Ovary (tissue), 10 donors: ENCODE measurements at places on chromosomes 2 and 18. TPM values are rescaled to one million over a fixed set of nuclear protein-coding genes. Genes with fewer than 3 reads are reported as not detected.

DNA sequence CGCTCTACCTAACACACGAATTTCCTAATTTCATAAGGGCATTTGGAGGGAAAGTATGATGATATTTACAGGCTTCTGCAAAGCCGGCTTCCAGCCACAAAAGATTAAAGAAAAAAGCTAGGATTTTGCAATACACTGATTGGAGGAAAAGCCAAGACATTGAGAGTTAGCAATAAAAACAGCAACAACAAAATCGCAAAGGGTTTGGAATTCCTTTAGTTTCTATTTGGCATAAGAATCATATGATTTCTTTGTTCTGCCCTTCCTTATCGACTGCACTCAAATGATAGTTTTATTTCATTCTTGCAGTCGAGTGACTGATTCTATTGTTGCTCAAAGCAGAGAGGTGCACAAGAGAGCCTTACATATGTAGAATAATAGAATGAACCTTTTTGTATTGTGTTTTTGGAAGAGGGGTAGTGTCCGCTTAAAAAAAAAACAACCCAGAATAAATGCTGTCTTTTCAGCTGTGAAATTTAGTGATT is 3.9 kb upstream of the ZNF532 start:
- DNase-seq = no peak

DNA sequence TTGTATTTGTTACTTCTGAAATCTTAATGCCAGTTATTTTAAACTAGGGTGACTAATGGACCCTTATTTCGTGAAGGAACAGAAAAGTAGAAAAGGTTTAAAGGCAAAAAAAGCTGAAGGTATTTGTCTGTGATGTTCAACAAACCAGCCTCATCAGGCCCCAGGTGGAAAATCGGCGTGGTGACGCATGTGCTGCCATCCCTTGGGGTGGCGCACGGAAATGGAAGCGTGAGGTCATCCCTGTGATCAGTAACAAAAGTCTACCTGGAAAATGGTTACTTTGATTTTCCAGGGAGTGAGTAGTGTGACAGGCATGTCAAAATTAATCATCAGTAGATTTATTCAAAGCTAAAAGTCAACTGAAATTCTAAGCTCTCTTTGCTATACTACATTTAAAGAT is 313.2 kb downstream of the GBX2 start:
- no peak for DNase-seq

Gene ANO7
- 1.1 TPM for total RNA-seq

Gene PLA2R1
- 25.5 TPM for total RNA-seq

DNA sequence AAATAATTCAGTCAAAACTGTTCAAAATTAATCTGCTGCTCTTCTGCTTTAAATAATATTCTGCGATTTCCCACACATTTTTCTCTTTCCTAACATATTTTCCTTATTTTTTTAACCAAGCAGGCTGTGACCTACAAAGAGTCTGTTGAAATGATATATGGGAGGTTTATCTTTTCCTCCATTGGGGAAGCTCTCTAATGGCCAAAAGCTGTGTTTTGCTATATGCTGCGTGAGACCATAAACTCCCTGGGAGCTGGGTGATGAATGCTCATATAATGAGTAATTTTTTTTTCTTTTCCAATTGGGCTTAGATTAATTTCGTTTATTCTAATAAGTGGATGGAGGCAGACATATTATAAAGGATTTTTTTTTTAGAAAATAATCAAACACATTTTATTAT is 72.2 kb upstream of the MAP2 start:
- DNase-seq = no peak

GRCh38 chr18:9516437-9517064 is 41.2 kb downstream of the RALBP1 start:
- no peak for DNase-seq

Gene UGT1A4
- not detected for total RNA-seq

DNA sequence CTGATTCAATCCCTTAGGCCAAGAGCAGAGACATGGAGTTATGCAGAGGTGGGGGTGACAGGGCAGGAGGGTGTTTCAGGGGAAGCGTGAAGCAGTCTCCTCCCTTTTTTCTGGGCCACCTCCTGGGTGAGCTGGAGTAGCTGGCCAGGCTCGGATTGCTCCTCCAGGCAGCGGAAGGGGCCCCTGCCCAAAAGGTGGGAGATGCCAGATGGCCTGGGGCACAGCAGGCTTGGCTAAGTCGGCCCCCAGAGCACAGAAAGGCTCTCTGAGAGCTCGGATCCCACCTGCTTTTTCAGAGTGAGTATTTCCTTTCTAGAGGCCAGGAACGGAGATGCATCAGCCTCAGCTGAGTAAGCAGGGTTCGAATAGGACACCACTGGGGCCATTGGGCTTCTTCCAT is 196.9 kb downstream of the ANKRD30B start:
- no peak for DNase-seq

GRCh38 chr2:85802354-85803103 is 48.7 kb downstream of the ATOH8 start:
- no peak for DNase-seq

GRCh38 chr2:60473546-60473945 is 79.9 kb downstream of the BCL11A start:
- DNase-seq = no peak

- DNase-seq = no peak
Measured at GRCh38 chr2:112486895-112487294, 4.9 kb downstream of the TTL start.

Gene C2orf92
- total RNA-seq = 4.5 TPM

Gene SCN9A
- 2.8 TPM for total RNA-seq

DNA sequence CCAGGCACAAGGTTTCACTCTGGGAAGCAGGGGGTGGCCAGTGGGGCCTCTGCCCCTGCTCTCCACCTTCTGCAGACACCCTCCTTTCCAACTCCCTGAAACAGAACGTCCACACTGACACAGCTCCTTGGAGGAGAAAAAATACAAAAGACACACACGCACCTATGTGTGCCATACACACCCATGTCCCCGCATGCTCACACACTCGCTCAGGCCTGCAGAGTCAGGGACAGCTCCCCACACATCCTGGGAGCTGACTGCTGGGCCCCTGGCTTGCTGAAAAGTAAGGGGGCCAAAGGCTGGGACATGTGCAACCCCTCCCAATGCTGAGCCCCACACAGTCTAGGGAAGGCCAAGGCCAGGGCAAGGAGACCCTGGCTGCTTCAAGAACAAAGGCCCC is 200.5 kb downstream of the TNS1 start:
- no peak for DNase-seq

- DNase-seq = no peak
Measured at GRCh38 chr2:10382354-10383061, 65.6 kb downstream of the ODC1 start.

- DNase-seq = peak; percentile 24
Measured at GRCh38 chr2:238105506-238106338, 5.6 kb downstream of the ESPNL start.

- DNase-seq = no peak
Measured at GRCh38 chr18:75086494-75087034, 122.4 kb downstream of the PTGR3 start.

Gene MYO5B
- 3.3 TPM for total RNA-seq

Gene FBLN7
- 1.5 TPM for total RNA-seq

Gene GALNT13
- total RNA-seq = 1.5 TPM

- DNase-seq = no peak
Measured at GRCh38 chr2:184971546-184972068, 373.3 kb downstream of the ZNF804A start.

DNA sequence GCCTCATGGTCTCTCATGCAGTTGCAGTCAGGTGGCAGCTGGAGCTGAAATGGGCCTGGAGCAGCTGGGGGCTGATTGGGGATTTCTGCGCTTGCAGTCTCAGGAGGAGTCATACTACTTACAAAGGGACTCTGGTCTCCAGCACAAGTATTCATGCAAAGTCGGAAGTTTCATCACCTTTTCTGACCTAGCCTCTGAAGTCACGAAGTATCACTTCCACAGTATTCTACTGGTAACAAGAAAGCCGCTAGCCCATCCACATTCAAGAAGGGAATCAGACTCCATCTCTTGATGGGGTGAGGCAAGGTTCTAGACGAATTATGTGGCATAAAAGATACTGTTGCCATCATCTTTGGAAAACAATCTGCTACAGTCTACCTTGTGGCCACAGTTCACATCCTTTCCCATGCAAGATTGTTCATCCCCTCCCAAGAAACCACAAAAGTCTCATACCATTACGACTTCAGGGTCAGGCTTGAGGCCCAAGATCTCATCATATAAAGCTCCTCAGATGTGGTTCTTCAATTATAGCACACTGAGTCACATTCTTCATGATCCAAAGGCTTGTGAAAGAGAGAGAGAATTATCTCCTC is 95.3 kb downstream of the SMC6 start:
- no peak for DNase-seq

DNA sequence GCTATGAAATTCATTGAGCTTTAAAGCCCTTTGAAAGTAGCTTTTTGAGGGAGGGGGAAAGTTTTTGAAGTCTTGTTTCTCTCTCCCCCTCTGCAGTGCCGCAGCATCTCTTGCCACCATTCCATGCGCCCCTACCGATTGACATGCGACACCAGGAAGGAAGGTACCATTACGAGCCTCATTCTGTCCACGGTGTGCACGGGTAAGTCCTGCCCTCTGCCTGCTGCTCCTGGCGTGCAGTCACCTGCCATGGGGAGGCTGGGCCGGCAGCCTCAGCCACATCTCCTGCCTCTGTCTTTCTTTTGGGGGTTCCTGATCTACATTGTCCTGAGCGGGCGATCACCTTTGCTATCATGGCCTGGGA is 191.6 kb downstream of the GLI2 start:
- DNase-seq = no peak

DNA sequence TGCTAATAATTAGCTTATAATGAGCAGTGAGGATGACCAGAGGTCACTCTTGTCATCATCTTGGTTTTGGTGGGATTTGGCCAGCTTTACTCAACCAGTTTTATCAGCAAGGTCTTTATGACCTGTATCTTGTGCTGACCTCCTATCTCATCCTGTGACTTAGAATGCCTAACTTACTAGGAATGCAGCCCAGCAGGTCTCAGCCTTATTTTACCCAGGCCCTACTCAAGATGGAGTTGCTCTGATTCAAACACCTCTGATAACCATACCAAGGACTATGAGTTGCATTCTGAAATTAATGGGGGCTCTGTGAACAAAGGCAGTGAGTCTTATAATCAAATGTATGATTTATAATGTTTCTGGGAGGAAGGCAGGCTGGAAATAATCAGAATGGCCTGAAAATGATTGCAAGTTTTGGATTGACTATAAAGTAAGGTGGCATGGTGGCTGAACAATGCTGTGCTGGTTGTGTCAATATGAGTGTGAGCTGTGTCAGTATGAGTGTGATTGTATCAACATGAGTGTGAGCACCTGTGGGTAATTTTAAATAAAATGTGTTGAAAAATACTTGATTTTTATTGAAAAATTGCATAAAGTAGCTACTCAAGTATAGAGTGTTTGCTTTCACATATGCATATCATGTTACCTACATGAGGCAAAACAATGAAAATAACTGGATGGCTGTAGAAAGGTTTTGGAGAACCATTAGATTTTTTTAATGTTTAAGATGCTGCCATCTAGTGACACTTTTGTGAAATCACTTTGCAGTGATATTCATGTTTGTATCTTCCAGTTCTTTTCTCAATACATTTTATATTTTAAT is 103.0 kb downstream of the KYNU start:
- no peak for DNase-seq

- no peak for DNase-seq
Measured at GRCh38 chr2:77518311-77518710, 3.9 kb downstream of the LRRTM4 start.

DNA sequence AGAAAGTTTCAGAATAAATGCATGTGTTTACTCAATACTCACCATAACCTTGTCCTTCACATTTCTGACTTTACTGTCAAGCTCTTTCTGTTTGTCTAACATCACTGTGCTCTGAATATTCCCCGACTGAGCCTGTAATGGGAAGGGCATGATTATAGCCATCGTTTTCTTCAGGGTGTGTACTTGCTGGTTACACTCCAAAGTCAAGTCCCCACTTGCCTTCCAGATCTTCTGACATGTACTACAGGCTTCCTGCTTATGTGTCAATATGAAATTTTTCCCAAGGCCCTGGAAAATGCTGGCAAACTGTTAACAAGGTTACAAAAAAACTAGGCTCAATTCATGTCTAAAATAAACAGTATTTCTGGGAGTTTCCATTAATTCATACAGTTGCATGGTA is 12.9 kb downstream of the STAT1 start:
- no peak for DNase-seq

DNA sequence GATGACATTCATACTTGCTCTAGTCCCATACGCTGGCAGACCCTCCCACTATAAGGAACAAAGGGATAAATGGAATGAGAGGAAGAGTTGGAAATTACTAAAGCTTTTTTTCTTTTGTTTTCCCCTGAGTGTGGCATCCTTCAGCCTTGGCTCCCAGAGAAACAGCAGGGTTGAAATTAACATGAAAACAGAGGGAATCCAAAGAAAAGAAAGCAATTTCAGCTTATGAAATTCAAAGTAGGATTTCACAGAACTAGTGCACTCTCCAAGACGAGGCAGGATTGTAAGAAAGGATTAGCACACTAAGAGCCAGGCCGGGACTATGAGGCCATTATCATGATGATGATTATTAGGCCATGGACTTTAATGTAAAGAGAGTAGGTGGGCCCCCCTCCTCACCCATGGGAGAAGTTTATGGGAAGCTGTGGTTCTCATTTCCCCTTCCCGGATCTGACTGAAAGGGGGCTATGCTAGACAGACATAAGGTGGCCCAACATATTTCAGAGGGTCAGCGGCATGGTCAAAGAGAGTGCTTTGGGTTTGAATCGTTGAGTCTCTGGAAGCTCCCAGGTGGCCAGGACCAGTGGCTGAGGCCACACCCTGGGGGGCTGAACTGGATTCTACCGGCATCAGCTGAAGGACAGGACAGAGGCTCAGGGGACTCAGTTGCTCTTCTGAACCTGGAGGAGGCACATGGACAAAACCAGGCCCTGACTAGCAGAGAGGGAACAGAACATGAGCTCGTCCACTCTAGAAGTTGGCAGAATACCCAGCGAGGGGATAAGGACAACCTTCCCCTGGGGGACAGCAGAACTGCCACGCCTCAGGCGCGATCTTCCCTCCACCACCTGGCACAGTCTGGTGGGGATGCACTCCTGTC is 100.1 kb upstream of the ARL4C start:
- DNase-seq = no peak

- no peak for DNase-seq
Measured at GRCh38 chr2:138491495-138491862, 10.1 kb upstream of the SPOPL start.

DNA sequence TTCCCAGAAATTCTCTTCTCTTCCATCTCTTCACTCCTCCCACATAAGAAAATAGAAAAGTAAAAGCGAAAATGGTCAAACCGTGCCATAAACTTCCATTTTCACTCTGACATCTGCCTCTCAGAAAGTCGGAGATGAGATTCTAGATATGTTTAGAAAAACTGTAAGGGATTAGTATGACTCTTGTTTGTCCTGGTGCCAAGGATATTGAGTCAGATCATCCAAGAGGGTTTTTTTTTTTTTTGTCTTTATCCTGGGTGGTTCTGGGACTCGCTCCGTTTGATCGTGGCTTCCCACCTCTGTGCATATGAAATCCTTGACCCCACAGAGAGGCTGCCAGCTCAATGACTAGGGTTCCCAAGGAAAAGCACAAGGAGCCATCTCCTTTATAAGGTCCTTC is 17.3 kb downstream of the EN1 start:
- no peak for DNase-seq

DNA sequence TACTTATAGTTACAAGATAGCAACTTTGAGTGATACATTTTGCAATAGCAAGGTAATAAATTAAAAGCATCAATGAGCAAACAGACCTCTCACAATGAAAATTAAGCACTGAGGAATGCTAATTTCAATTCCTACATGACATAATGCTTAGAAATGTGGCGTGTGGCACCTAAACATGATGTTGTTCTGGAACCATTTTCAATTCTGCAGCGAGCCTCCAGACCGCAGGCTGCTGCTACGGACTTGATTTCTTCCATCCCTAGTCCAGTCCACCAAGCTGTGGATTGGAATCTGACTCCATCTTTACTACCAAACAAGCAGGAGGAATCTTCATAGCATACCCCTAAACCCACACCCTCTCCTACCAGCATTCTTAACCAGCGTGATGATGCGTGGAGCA is 58.7 kb upstream of the ZNF397 start:
- DNase-seq = no peak
